Breast epithelium (tissue), 4 donors: ENCODE measurements at places on chromosomes 7 and 10.

DNA sequence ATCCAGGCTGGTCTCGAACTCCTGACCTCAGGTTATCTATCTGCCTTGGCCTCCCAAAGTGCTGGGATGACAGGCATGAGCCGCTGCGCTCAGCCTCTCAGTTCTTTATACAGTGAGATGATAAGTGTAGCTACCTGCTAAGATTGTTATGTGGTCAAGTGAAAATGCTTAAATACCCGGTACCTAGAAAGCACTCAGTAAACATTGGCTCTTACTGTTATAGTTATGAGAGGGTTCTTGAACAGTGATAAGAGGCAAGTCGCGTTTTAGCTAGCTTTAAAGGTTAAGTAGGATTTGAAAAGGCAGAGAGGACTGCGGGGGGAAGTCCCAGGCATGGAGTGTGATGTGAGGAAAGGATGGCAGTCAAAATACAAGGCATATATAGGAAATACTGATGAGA is 4.5 kb downstream of the ZKSCAN1 start:
- DNase-seq, result no peak

- DNase-seq, result no peak
These were observed 368.9 kb downstream of the PLXDC2 start for GRCh38 chr10:20185116-20185515.

- no peak for DNase-seq
These were observed 658.2 kb downstream of the LRMDA start for GRCh38 chr10:76089556-76090180.

DNA sequence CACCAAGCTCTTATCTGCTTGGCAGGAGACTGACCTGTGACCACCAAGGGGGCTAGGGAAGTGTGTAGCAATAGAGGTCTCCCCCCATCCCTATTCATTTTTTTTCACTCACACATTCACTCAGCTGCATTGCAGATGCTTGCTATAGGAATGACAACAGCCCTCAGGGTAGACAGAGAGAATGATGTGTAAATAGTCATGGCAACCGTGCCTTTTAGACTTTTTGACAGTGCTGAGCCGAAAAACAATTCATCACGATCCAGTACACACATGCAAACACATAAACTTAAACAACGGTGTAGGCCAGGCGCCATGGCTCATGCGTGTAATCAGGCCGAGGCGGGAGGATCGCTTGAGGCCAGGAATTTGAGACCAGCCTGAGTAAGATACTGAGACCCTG is 7.6 kb upstream of the ELN start:
- no peak for DNase-seq

- no peak for DNase-seq
These were observed 53.7 kb upstream of the IGFBP3 start for GRCh38 chr7:45974540-45975360.

- DNase-seq, result peak; percentile 58
These were observed 35.5 kb upstream of the WAPL start for GRCh38 chr10:86556933-86557649.

- no peak for DNase-seq
These were observed 597.6 kb downstream of the PCDH15 start for GRCh38 chr10:54203401-54203800.

DNA sequence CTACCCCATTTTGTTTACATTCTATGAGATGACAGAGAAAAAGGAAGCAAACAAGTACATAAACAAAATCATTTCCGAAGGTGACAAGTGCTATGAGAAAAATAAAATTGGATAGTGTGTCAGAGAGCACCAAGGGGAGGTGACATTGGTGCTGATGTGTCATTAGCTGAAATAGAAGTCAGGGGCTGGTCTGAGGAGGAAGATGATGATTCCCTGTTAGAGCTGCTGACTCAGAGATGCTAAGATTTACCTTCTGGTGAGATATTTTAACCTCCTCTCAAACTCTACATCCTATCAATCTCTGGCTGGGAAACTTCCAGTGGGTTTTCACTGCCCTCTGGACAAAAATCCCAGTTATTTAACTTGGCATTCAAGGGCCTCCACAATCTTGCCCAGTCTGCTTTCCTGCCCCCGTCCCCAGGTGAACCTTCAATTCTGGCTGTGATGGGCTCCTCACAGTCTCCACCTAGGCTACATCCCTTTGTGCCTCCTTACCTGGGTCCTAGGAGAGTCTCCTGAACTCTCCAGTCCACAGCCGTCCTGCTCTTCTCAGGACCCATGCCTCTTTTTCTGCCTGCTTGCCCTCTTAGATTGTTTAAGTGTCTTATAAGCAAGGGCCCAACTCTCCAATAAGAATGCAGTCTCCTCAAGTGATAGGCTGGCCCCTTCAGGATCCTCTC is 26.6 kb downstream of the DUSP5 start:
- no peak for DNase-seq
